ENCODE measurements at places on chromosomes 12 and 14. TPM values are rescaled to one million over a fixed set of nuclear protein-coding genes. Genes with fewer than 3 reads are reported as not detected.

- H3K27ac ChIP-seq: no peak overlapping the region
- no peaks in the 10 kb centered on the region for H3K4me1 ChIP-seq
- DNase-seq: no peak
- no peaks in the 10 kb centered on the region for H3K36me3 ChIP-seq
- H3K27me3 ChIP-seq: no peaks in the 10 kb centered on the region
Measured at GRCh38 chr14:105059035-105059924, 6.0 kb downstream of the GPR132 start.

GRCh38 chr14:64825509-64825908 is 54.2 kb downstream of the SPTB start:
- H3K4me3 ChIP-seq: no peak overlapping the region
- H3K4me1 ChIP-seq: no peaks in the 10 kb centered on the region
- no peak overlapping the region for H3K27ac ChIP-seq

GRCh38 chr14:61645247-61645646 is 50.1 kb upstream of the HIF1A start:
- no peak for DNase-seq
- no peak overlapping the region for H3K4me3 ChIP-seq
- no peaks in the 10 kb centered on the region for H3K4me1 ChIP-seq
- no peaks in the 10 kb centered on the region for H3K27me3 ChIP-seq
- no peaks in the 10 kb centered on the region for H3K36me3 ChIP-seq

- no peaks in the 10 kb centered on the region for H3K27me3 ChIP-seq
- no peaks in the 10 kb centered on the region for H3K36me3 ChIP-seq
- no peak overlapping the region for H3K27ac ChIP-seq
- peaks cover 11% of the 10 kb centered on the region for H3K4me1 ChIP-seq
- DNase-seq: no peak
- H3K4me3 ChIP-seq: no peak overlapping the region
Measured at GRCh38 chr14:93957333-93957710, 19.0 kb downstream of the ASB2 start.

DNA sequence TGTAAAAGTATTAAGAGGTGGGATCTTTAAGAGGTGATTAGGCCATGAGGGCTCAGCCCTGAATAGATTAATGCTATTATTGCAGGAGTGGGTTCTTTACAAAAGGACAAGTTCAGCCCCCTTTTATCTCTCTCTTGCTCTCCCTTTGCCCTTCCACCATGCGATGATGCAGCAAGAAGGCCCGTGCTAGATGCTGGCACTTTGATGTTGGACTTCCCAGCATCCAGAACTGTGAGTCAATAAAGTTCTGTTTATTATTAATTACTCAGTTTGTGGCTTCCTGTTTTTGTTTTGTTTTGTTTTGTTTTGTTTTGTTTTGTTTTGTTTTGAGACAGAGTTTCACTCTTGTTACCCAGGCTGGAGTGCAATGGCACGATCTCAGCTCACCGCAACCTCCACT is 10.1 kb downstream of the RNASE1 start:
- H3K4me3 ChIP-seq: no peak overlapping the region
- no peaks in the 10 kb centered on the region for H3K36me3 ChIP-seq
- no peak for DNase-seq
- no peak overlapping the region for H3K27ac ChIP-seq
- no peaks in the 10 kb centered on the region for H3K27me3 ChIP-seq

DNA sequence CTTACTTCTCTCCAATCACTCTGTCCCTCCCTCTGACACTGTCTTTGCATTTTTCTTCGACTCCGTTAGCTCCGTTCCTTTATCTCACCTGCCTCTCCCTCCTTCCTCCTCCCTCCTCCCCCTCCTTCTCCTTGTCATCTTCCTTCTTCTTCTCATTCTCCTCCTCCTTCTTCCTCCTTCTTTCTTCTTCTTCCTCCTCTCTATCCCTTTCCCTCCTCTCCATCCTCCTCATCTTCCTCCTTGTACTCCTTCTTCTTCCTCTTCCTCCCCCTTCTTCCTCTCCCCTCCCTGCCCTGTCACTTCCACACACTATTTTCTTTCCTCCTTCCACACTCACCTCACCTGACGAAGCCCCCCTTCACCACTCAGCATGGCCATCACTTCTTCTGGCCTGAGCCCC is 53.0 kb downstream of the HSPB8 start:
- H3K36me3 ChIP-seq: no peaks in the 10 kb centered on the region
- no peak overlapping the region for H3K27ac ChIP-seq
- H3K27me3 ChIP-seq: no peaks in the 10 kb centered on the region
- H3K4me1 ChIP-seq: no peaks in the 10 kb centered on the region

GRCh38 chr14:103314496-103315277 is 19.4 kb upstream of the EIF5 start:
- peak overlapping the region; percentile 92 for H3K27ac ChIP-seq
- H3K4me1 ChIP-seq: no peaks in the 10 kb centered on the region
- peak; percentile 84 for DNase-seq
- no peaks in the 10 kb centered on the region for H3K27me3 ChIP-seq
- no peaks in the 10 kb centered on the region for H3K36me3 ChIP-seq
- H3K4me3 ChIP-seq: no peak overlapping the region

The RGS6 gene
- total RNA-seq: 5.3 TPM

The MAP1LC3B2 gene
- not detected for total RNA-seq

The LBHD2 gene
- not detected for total RNA-seq

The GALNT16 gene
- total RNA-seq: 0.28 TPM
